ENCODE measurements at places on chromosomes 3 and 15. TPM values are rescaled to one million over a fixed set of nuclear protein-coding genes. Genes with fewer than 3 reads are reported as not detected.

- no peak for DNase-seq
Observed at GRCh38 chr3:188697127-188697526, 474.6 kb upstream of the TPRG1 start.

Gene PROS1
- polyA plus RNA-seq = 28.1 TPM

- DNase-seq = no peak
Observed at GRCh38 chr3:73351423-73352071, 273.2 kb downstream of the PDZRN3 start.

Gene OR4M2
- not detected for polyA plus RNA-seq

- no peak for DNase-seq
Observed at GRCh38 chr3:100104817-100105413, 9.4 kb downstream of the FILIP1L start.

DNA sequence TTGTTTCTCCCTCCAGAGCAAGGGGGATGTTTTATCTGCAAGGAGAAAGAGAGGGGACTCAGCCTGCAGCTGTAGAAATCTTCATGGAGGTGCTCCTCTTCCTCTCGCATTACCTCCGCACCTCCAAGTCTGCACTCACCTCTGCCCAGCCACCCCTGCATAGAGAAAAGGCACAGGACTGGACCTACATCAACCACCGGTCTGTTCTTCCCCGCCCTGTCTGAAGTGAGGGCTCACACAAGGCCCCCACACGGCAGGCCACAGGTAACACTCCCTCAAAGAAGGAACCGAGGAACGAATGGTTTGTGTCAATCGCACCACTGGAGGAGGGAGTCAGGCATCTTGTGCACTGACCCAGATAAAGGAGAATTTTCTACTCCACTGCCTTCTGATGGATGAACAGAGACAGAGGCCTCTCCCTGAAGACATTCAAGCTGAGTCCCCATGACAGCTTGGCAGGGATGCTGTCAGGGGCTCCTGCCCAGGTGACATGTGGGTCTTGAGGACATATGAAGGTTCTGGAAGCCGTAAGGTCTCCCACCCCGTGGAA is 260.3 kb downstream of the XXYLT1 start:
- DNase-seq = no peak

GRCh38 chr15:56608993-56609392 is 124.3 kb downstream of the ZNF280D start:
- DNase-seq = no peak

Gene MAP2K5
- polyA plus RNA-seq = 21.1 TPM

DNA sequence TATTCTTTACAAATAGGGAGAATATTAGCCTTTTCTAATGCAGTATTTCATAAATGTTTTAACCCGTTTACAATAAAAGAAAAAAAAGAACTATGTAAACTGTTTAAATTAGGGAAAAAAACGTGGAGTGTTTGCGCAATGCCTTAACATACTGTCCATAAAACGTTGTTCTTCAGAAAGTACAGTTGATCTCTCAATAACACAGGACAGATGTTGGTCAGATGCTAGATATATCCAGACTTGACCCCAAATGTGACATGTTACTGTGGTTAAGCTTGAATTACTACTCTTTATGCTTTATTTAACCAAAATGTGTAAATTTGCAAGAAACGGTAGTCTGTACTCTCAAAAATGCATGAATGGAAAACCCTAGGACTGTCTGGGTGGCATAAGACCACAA is 110.3 kb downstream of the PLOD2 start:
- no peak for DNase-seq

GRCh38 chr3:156483961-156484787 is 70.7 kb downstream of the SSR3 start:
- DNase-seq = no peak

DNA sequence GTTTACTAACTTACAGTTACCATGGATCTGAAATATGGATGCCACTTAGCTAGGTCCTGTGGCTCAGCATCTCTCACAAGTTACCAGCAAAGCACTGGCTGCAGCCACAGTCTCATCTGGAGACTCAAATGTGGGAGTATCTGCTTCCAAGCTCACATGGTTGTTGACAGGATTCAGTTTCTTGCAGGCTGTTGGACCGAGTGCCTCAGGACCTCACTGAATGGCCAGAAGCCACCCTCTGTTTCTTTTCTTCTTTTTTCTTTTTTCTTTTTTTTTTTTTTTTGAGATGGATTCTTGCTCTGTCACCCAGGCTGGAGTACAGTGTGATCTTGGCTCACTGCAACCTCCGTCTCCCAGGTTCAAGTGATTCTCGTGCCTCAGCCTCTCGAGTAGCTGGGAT is 20.1 kb upstream of the AMOTL2 start:
- no peak for DNase-seq

- DNase-seq = no peak
Observed at GRCh38 chr3:129435367-129435766, 4.4 kb downstream of the MBD4 start.

GRCh38 chr3:12415014-12415680 is 69.1 kb upstream of the TSEN2 start:
- no peak for DNase-seq

DNA sequence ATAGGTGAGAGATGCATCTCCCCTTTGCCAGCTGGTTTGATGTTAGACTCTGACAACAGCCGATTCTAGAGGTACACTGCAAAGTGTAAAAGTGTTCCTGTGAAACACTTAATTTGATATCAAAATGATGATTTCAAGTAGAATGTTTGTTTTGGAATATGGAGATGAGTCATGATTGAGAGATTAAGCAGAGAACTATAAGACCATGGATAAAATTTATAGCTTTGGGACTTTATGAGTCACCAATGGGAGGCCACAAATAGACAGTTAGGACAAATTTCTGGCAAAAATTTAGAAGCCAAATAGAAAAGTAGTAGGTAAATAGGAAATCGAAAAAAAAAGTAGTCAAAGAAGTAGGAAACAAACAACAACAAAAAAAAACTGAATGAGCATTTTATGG is 672.5 kb downstream of the NSUN3 start:
- no peak for DNase-seq

DNA sequence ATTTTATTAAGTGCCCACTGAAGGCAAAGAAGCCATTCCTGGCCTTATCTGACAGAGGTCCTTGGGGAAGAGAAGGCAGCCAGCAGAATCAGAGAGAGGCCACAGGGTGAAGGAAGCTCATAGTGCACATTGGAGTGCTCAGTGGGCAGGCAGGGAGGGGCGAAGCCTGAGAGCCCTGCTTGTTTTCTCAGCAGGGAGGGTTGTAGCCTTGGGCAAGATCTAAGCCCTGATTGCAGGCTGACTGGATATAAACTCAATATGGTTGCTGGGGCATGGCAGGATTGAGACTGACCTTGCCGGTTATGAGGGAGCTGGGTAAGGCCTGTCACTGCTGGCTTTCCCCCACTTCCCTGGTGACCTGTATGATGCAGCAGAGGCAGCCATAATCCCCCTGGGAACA is 7.5 kb upstream of the IGSF11 start:
- DNase-seq = no peak

- DNase-seq = peak; percentile 84
Observed at GRCh38 chr3:141105828-141106628, 54.9 kb downstream of the SPSB4 start.

GRCh38 chr3:136247436-136247835 is 2.7 kb upstream of the PCCB start:
- no peak for DNase-seq

Gene CIB2
- 11.5 TPM for polyA plus RNA-seq

- no peak for DNase-seq
Observed at GRCh38 chr15:74488776-74489175, 27.8 kb upstream of the UBL7 start.

GRCh38 chr3:126391631-126392030 is 3.1 kb upstream of the CFAP100 start:
- DNase-seq = no peak

- DNase-seq = peak; percentile 18
Observed at GRCh38 chr3:133237380-133237779, 162.5 kb upstream of the BFSP2 start.

Gene TRIM42
- not detected for polyA plus RNA-seq

DNA sequence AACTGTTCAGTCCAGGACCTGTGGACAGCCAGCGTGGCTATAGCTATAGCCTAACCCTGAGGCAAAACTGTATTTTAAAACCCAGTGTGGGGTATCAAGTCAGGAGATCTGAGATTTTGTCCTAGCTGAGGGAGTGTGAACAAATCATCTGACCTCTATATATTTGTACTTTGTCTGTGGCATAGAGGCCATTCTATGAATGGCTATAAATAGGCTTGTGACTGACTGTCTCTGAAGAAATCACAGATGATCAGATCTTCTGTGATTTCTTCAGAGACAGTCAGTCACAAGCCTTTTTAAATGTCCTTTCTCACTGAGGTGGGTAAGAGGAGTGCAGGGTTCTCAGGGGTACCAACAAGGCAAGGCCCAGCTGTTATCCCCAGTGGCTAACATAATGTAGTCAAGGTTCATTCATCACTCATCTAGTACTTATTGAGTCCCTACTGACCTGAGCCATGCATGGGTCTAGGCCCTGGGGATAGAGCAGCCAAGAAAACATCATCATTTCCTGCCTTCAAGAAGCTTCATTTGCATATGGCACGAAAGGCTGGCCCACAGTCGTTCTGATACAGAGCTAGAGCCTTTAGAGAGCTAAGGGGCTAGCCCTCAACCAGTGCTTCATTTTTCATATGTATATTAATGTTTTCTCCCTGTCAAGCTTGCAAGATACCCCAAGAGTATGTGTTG is 53.3 kb downstream of the TIPARP start:
- no peak for DNase-seq

- no peak for DNase-seq
Observed at GRCh38 chr3:55585856-55586255, 98.8 kb upstream of the WNT5A start.

DNA sequence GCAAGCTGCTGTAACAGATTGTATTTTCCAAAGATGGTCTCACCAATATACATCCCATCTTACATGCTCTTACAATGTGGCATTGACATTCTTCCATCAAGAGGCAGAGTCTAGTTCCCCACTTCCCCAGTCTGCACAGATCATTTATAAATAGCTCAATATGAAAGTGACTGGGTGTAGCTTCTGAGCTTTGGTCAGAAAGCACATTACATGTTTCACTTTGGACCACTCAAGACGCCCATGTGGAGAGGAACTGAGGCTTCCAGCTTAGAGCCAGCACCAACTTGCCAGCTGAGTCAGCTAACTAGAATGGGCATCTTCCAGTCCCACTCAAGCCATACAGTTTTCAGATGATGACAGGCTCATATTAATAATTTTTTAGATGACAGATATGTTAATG is 45.5 kb downstream of the GREM1 start:
- DNase-seq = no peak

DNA sequence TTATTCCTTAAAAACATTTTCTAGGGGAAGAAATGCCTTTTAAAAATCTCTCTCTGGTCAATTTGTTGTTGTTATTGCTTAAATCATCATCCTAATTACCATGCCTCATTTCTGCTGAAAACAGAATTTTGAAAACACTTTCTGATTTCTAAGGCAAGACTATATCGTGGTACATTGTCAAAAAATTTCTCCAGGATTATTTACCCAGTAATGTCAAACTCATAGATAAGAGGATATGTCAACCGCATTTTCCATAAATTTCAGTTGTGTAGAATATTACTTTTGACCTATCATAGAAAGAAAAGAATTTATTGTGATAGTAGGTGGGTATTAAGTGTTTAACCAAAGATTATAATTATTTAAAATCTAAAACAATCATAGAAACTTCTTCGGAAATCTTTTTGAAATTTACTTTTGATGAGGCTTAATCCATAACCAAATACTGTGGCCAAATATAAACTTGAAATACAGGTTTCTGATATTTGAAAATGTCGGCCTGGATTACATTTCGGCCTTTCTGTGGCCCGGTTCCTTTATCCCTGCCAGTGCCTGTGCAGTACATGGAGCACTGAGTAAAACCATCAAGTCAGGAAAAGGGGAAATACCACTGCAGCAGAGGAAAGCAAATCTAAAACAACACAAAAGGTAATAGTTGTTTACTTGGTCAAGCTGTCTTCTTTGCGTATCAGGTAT is 173.4 kb downstream of the MYRIP start:
- no peak for DNase-seq

DNA sequence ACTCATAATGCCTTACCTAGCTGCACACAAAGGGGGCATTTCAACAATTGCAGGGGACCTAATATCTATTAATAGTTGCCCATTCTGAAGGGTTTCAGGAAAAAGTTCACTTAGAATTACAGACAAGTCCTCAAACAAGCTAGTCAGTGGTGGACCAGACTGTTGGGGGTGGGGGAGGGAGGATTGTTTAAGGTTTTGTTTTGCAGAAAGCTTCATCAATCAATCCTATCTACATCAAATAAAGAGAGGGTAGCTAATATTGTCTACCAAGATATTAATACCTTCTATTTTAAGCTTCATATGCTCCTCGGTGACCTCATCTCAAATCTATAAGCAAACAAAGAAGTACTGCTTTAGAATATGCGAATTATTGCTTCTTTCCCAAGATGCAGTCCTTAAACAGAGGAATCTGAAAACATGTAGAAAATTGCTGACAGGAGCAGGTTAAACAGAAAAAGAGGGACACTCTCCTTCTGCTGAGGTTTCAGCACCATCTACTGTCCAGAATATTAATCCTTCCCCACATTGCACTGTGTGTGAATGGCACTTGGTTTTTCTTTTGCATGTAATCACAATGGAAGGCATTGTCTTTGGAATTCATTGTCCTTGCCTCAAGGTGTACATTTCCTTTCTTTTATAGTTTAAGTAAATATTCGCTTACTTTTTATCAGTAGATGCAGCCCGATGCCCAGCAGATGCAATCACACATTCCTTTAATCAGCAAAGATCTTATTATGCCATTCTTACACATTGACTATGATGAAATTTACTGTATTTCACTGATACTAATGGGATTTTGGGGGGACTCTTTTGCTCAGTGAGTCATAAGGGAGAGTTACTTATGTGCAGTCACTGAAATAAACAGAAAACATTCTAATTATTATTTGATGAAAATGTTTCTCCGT is 94.7 kb downstream of the IL5RA start:
- DNase-seq = peak; percentile 42

Gene NR2E3
- 9.0 TPM for polyA plus RNA-seq

Data from hindlimb muscle (tissue), 1 donor.